Stimulated activated CD4-positive, alpha-beta T cell treated with anti-CD3 and anti-CD28 coated beads, Interleukin-15, amount 100 ng/mL, for 48 hours (primary cell): ENCODE measurements at places on chromosomes 6 and 20.

DNA sequence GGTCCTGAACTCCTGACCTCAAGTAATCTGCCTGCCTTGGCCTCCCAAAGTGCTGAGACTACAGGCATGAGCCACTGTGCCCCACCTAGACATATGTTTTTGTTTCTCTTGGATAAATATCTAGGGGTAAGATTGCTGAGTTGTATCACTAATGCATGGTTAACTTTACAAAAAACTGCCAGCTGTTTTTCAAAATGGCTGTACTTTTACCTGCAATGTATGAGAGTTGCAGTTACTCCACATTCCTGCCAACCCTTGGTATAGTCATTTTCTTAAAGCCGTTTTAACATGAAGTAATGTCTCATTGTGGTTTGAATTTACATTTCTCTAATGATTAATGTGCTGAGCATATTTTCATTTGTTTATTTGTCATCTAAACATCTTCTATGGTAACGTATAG lies 289.7 kb downstream of the UTRN start:
- DNase-seq = no peak

- DNase-seq = peak; percentile 44
These were observed 33.6 kb upstream of the BTN3A2 start for GRCh38 chr6:26331218-26332073.

GRCh38 chr6:118908441-118908840 lies 14.5 kb downstream of the ASF1A start:
- no peak for DNase-seq

GRCh38 chr6:148395583-148396101 lies 53.0 kb downstream of the SASH1 start:
- no peak for DNase-seq

DNA sequence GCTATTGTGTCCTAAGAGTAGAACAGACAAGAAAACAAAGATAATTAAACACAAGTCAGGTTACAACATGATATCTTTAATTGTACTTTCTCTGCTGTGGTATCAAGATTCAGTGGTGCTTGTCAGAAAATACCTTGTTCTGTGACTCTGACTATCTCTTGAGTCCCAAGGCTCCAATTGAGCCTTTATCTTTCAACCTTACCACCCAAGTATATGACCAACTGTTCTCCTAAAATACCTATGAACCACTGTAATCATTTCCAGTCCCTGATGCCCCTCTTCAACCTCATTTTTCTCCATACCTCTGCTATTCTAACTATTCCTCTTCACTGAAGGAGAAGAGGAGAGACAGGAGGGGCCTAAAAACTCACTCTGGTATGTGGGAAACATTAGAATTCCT lies 66.9 kb upstream of the TPD52L1 start:
- DNase-seq = no peak
